Retinal pigment epithelial cell (primary cell): ENCODE measurements at places on chromosomes 3 and 15.

- DNase-seq: no peak
Observed at GRCh38 chr3:52213901-52214300, 11.5 kb downstream of the TLR9 start.

GRCh38 chr3:198092276-198092675 is 132.3 kb downstream of the LMLN start:
- no peak for DNase-seq

GRCh38 chr3:42371776-42372175 is 38.6 kb downstream of the LYZL4 start:
- no peak for DNase-seq

GRCh38 chr3:103410231-103410630 is 975.4 kb downstream of the ZPLD1 start:
- DNase-seq: no peak

GRCh38 chr3:65094723-65095122 is 406.9 kb upstream of the ADAMTS9 start:
- DNase-seq: no peak

- DNase-seq: no peak
Observed at GRCh38 chr3:42673082-42673481, 12.3 kb upstream of the KLHL40 start.

DNA sequence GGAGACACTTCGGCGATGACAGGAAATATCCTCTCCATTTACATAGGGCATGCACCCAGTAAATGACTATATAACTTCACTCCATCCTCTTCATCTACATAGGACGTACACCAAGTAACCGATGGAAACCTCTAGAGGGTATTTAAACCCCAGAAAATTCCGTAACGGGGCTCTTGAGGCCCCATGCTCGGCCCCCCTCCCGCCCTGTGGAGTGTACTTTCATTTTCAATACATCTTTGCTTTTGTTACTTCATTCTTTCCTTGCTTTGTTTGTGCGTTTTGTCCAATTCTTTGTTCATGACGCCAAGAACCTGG is 7.5 kb upstream of the FAM107A start:
- DNase-seq: no peak

DNA sequence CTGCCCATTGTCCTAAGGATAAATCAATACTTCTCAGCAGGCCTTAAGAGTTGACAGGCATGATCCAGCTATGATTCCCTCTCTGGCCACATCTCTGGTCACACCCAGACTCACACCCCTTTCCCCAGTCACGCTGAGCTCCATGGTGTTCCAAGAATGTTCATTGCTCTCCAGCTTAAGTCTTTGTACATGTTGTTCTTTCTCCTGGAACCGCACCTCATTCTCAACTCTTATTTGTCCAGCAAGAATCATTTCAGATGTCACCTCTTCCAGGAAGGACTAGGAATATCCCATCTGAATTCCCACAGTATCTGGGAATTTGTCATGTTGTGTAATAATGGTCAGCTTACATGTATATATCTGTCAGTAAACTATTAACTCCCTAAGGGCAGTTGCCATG is 118.3 kb upstream of the GALNT15 start:
- no peak for DNase-seq

GRCh38 chr3:31918179-31919150 is 62.6 kb downstream of the OSBPL10 start:
- DNase-seq: no peak

DNA sequence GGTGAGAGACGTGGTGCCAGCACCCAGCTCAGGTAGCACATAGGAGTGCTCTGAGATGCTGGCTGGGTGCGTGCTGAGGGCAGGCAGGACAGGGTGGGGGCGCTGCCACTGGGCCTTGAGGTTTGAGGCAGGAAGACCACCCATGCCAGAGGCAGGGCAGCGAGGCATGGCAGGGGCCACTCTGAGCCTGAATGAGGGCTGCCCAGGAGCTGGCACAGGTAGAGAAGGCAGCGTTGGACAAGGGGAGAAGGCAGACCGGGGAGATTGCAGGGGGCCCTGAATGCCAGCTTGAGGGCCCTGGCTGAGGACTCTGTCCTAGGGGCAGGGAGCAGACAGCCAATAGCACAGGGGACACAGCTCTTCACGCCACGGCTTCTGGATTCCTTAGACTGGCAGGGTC is 50.2 kb downstream of the ADAMTS7 start:
- DNase-seq: no peak

DNA sequence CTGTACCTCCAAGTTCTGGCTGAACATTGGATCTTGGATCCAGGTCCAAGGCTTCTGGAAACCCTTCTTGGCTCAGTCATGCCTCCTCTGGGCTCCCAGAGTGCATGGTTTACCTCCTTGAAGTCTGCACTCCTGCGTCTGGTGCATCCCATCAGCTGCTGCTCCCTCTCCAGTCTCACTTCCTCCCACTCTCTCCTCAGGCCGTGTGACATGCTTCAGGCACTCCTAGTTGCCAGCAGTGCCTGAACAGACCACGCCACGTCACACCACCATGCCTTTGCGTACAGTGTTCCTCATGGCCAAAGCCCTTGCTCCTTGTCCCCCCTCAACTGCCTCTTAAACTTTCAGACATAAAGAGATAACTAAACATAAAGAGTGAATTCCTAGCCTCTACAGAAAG is 5.7 kb downstream of the GPR27 start:
- no peak for DNase-seq

- DNase-seq: no peak
Observed at GRCh38 chr15:76380249-76380648, 43.7 kb downstream of the ISL2 start.

- no peak for DNase-seq
Observed at GRCh38 chr15:47095833-47096232, 621.5 kb upstream of the SEMA6D start.

DNA sequence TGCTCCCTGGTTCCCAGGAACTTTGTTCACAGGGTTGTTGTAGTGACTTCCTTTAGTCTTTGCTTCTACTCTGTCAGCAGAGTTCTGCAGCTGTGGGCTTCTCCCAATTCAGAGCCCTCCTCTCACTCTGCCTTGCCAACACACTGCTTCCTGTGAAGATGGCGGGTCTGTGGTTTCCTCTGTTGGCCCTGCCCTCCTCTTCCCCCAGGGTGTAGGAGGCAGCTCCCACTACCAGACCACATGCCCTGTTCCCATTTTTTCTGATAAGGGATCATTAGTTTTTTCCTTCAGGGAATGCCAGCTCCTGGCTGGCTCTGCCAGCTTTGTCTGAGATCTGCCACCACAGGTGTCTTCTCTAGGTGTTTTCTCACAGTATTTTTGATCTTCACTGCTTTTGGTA is 12.7 kb downstream of the SPSB4 start:
- DNase-seq: no peak

GRCh38 chr3:150069633-150070032 is 98.9 kb upstream of the PFN2 start:
- DNase-seq: peak; percentile 53

- DNase-seq: no peak
Observed at GRCh38 chr15:90780916-90781315, 63.8 kb downstream of the BLM start.

GRCh38 chr3:62325896-62326295 is 47.5 kb downstream of the FEZF2 start:
- no peak for DNase-seq

GRCh38 chr15:48250640-48251076 is 44.6 kb downstream of the SLC12A1 start:
- DNase-seq: peak; percentile 48
